Activated CD4-positive, alpha-beta memory T cell treated with anti-CD3 and anti-CD28 coated beads for 36 hours (primary cell): ENCODE measurements at places on chromosomes 3 and 15. TPM values are rescaled to one million over a fixed set of nuclear protein-coding genes. Genes with fewer than 3 reads are reported as not detected.

DNA sequence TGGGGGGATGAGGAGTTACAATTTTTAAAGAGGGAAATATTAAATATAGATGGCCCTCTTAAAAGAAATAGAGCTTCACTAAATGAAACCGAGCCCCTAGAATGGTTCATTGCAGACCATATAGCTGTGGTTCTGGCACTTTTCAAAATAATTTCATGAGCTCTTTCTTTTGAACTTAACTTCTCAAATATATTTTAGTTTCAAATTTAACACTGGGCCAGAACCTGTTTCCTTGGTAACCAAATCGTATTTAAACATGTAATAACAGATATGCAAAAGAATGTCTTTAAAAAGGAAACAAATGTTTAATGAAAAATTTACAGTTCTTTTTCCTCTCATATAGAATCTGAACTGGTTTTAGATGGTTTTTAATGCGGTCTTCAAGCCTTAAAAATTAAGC is 20.1 kb downstream of the ZBTB38 start:
- peak overlapping the region; percentile 61 for H3K4me3 ChIP-seq
- no peak for DNase-seq
- H3K4me1 ChIP-seq, result peaks cover 28% of the 10 kb centered on the region
- peaks cover 7% of the 10 kb centered on the region for H3K36me3 ChIP-seq

DNA sequence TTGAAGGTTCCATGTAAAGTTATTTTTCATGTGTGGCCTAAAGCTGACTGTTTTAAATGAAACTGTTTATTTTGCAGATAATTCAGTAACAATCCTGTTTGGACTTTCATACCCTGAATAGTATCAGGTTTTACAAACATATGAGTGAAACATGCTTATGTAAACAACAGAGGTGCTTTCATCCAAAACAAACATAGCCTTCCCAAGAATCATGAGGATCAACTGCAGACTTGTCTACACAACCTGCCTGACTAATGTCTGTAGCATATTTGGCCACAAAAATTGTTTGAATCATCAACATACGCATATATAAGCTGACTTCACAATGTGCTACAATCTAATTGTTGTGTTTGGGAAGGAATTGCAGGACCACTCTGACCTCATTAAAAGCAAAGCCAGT is 190.4 kb downstream of the DIPK2A start:
- H3K4me1 ChIP-seq, result no peaks in the 10 kb centered on the region
- H3K36me3 ChIP-seq, result no peaks in the 10 kb centered on the region
- H3K27ac ChIP-seq, result no peak overlapping the region
- H3K27me3 ChIP-seq, result no peaks in the 10 kb centered on the region

DNA sequence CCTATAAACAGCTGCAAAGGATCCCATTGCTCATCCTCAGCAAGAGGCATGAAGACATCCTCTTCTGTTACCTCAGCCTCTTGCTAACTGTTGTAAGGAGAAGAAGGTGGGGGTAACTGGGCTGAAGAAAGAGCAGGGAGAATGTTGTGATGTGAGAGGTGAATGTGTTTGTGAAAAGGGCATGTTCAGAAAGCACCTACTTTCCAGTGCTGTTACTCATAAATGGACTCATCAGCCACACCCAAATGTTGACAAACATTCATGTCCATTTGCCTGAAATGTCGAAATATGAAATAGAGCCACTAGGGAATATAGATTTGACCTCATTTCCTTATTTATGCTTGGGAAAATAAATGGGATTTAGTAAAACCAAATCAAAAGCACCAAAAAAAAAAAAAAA is 12.6 kb downstream of the SLC24A1 start:
- H3K4me1 ChIP-seq, result peaks cover 28% of the 10 kb centered on the region
- H3K36me3 ChIP-seq, result no peaks in the 10 kb centered on the region
- no peak overlapping the region for H3K27ac ChIP-seq
- H3K4me3 ChIP-seq, result no peak overlapping the region
- no peaks in the 10 kb centered on the region for H3K27me3 ChIP-seq

DNA sequence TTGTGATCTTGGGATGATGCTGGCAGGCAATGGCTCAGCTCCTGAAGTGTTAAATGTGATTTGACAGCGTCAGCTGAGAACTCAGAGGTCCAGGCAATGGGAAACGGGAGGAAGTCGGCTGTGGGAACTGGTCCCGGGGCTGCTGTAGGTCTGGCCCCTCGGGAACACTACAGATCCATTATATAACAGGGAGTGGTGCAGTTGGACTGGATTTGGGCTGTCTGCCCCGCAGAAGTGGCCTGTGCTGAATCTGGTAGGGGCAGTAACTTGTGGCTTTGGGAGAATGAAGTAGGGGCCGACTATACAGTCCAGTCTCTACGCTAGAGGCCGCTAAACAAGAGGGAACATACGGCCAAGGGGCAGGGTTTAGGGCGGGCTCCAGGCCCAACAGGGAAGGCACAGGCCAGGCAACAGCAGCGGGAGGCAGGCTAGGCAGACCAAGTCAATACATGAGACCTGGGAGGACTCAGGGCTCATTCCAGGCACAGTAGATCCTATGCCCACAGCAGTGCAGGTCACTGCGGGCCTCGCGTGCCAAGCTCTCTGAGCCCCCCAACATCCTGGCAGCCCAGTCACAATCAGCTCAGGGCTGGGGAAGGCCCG is 20.3 kb upstream of the IL16 start:
- H3K4me3 ChIP-seq, result no peak overlapping the region
- H3K27me3 ChIP-seq, result peaks cover 6% of the 10 kb centered on the region
- no peak overlapping the region for H3K27ac ChIP-seq
- no peaks in the 10 kb centered on the region for H3K4me1 ChIP-seq

DNA sequence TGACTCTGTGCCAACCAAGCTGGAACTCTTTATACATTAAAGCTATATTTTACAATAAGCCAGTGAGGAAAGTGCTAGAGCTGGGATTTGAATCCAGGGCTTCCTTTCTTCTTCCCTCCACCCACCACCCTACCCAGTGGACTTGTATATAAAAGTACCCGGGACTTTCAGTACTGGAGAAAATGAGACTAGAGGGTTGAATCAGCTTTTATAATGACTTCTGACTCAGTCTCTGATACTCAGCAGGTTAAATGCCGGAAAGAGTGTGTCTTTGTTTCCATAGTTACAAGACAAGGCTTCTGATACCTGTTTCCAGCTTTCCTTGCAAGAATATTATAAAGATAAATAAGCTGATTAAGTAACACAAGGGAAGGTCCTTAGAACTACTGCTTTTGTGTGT is 80.9 kb downstream of the FRMD4B start:
- peak; percentile 43 for DNase-seq
- H3K27ac ChIP-seq, result no peak overlapping the region
- H3K4me3 ChIP-seq, result no peak overlapping the region

- peaks cover 6% of the 10 kb centered on the region for H3K36me3 ChIP-seq
- no peak for DNase-seq
- H3K4me1 ChIP-seq, result peaks cover 19% of the 10 kb centered on the region
- no peaks in the 10 kb centered on the region for H3K27me3 ChIP-seq
Measured at GRCh38 chr15:73984208-73984979, 7.7 kb downstream of the STOML1 start.

- peaks cover 2% of the 10 kb centered on the region for H3K36me3 ChIP-seq
- DNase-seq, result no peak
- peaks cover 16% of the 10 kb centered on the region for H3K4me1 ChIP-seq
- no peaks in the 10 kb centered on the region for H3K27me3 ChIP-seq
- no peak overlapping the region for H3K4me3 ChIP-seq
- H3K27ac ChIP-seq, result no peak overlapping the region
Measured at GRCh38 chr15:87682527-87682926, 574.0 kb downstream of the NTRK3 start.

GRCh38 chr3:31550452-31551251 is 17.9 kb downstream of the STT3B start:
- peak overlapping the region; percentile 33 for H3K27ac ChIP-seq
- no peak overlapping the region for H3K4me3 ChIP-seq
- H3K27me3 ChIP-seq, result no peaks in the 10 kb centered on the region
- H3K36me3 ChIP-seq, result peaks cover 2% of the 10 kb centered on the region

DNA sequence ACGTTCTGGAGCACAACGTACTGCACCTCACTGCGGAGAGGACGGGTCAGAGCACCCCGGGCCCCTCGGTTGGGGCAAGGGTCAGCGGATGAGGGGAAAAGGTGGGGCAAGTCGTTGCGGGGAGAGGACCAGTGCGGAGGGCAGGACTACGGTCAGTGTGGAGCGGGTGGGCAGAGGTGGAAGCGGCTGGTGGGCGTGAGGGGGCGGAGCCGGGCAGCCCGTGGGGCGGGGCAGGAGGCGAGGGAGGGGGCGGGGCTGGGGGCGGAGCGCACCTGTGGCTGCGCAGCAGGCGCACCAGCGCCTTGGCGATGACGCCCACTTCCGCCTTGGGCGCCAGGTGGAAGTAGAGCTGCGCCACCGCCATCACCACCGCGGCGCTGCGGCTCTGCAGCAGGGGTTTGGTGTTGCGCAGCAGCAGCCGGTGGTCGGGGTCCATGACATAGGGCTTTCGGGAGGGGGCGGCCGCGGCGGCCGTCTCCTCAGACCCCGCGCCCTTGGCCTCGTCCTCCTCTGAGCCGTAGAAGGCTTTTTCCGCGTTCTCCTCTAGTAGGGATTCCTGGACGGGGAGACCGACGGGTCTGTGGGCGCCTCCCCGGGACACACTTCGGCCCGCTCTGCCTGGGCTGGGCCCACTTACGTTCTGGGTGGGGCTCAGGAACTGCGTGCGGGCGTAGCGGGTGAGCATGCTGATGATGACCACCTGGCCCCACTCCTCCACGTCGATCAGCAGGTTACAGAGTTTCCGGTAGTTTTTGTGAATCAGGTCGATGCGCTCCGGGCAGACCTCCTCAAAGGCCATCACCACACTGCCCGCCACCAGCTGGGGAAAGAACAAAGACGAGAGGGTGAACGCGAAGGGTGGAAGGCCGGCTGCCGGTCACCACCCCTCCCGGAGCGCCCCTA is 29.2 kb downstream of the AP3B2 start:
- peaks cover 7% of the 10 kb centered on the region for H3K4me1 ChIP-seq
- H3K36me3 ChIP-seq, result no peaks in the 10 kb centered on the region
- H3K27me3 ChIP-seq, result no peaks in the 10 kb centered on the region
- peak overlapping the region; percentile 29 for H3K27ac ChIP-seq

DNA sequence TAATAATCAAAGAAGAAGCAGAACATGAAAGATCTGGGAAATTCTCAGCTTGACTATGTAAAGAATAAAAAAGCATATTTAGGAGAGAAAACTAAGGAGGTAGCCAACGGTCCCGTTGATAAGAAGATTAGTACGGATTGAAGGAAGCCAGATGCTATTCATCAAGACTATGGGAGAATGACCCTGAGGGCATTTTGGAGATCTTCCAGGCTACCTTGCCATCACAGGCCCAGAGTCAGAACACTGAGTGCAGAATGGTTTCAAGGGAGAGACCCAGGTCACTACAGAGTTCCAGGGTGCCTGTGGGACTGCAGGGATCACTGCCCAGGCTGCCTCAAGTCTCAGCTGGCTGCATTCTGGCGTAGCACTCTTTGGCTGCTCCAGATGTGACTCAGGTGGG is 752.9 kb upstream of the ARPP21 start:
- H3K27me3 ChIP-seq, result no peaks in the 10 kb centered on the region
- H3K36me3 ChIP-seq, result no peaks in the 10 kb centered on the region
- no peak overlapping the region for H3K27ac ChIP-seq
- no peaks in the 10 kb centered on the region for H3K4me1 ChIP-seq
- H3K4me3 ChIP-seq, result no peak overlapping the region
- no peak for DNase-seq

- no peak for DNase-seq
- H3K27ac ChIP-seq, result no peak overlapping the region
- H3K27me3 ChIP-seq, result peaks cover 2% of the 10 kb centered on the region
Measured at GRCh38 chr15:68612979-68613740, 34.4 kb downstream of the CORO2B start.

DNA sequence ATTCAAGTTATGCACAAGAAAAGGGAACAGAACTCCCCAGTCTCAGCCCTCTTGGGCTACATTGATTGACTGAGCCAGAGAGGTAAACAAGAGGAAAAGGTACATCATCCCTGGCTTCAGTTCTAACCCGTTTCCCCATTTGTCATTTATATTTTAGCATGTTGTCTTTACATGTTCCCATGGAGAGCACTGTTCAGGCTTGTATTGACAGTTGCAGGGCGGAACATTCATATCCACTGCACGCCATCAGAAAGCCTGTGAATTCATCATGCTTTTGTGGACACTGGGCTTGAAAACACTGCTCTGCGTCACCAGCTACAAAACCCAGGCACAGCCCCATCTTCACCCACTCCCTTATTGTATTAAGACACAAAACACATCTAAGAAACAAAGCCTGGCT is 240.9 kb upstream of the EIF1B start:
- H3K27me3 ChIP-seq, result peaks cover 6% of the 10 kb centered on the region
- no peaks in the 10 kb centered on the region for H3K4me1 ChIP-seq
- DNase-seq, result no peak
- H3K27ac ChIP-seq, result no peak overlapping the region

DNA sequence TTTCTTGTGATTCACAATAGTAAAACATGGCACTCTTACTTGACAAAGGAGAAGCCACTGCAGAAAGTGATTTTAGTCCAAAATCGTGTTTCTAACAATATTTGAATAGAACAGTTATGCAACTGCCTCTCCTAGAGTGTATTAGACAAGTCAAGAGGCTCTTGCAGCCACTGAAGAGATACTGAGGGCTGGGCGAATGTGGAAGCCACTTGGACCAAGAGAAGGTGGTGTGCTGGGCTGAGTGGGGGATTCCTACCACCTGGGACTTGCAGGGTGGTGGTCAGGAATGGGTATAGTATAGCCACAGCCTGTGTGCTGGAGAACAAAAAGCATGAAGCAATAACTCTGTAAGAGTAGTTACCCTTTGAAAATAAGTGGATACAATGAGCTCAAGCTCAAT is 223.8 kb upstream of the DNAJC19 start:
- no peak overlapping the region for H3K4me3 ChIP-seq
- DNase-seq, result no peak
- H3K27me3 ChIP-seq, result peaks cover 8% of the 10 kb centered on the region
- H3K36me3 ChIP-seq, result no peaks in the 10 kb centered on the region

Gene GJD2
- not detected for total RNA-seq

Gene ALCAM
- 20.3 TPM for total RNA-seq

Gene ATP13A3
- 145 TPM for total RNA-seq

Gene CD200R1L
- not detected for total RNA-seq

Gene PLSCR1
- total RNA-seq, result 69.0 TPM
